ENCODE measurements at places on chromosomes 13 and 19.

GRCh38 chr13:83024955-83025594 is 857.2 kb downstream of the SLITRK1 start:
- DNase-seq, result no peak

GRCh38 chr13:24922387-24922744 is 158.4 kb downstream of the RNF17 start:
- no peak for DNase-seq

GRCh38 chr13:23629566-23630272 is 59.5 kb downstream of the TNFRSF19 start:
- no peak for DNase-seq

- no peak for DNase-seq
These were observed 232.1 kb downstream of the TDRD3 start for GRCh38 chr13:60629158-60629557.

GRCh38 chr13:100254002-100254401 is 165.1 kb downstream of the PCCA start:
- DNase-seq, result no peak

- DNase-seq, result no peak
These were observed 809 bp downstream of the MYO1F start for GRCh38 chr19:8576273-8576993.

- DNase-seq, result no peak
These were observed 10.5 kb downstream of the NECTIN2 start for GRCh38 chr19:44856421-44857083.

DNA sequence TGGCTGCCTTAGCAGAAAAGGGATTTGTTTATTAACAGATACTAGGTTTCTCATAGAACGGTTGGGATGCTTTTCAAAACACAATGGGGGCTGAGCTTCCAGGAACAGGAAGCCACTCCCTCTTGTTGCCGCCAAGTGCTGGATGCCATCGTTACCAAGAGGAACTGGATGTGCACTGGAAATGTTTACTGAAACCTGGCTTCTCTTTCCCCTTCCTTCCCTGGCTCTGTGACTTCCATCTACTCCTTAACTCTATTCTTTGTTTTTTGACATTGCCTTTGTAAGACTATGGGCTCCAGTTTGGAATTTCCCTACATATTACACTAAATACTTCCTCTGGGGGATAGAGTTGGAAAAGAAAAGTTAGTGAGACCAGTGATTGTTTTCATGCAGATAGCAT is 11.7 kb upstream of the KL start:
- DNase-seq, result no peak

GRCh38 chr19:47370045-47370611 is 21.0 kb downstream of the DHX34 start:
- DNase-seq, result no peak

- DNase-seq, result no peak
These were observed 48.1 kb upstream of the SHKBP1 start for GRCh38 chr19:40528533-40529092.

- DNase-seq, result no peak
These were observed 10.9 kb upstream of the ADGRE5 start for GRCh38 chr19:14370169-14370939.

All from NCI-H524 treated with DMSO at 0.1 percent for 48 hours (cell line).